ENCODE measurements at places on chromosomes 16 and 17.
A peak's percentile ranks its signal among the peaks of the same experiment; 100 is the strongest.

GRCh38 chr17:7217113-7217987 is 2.3 kb downstream of the DLG4 start:
- no peak for DNase-seq

DNA sequence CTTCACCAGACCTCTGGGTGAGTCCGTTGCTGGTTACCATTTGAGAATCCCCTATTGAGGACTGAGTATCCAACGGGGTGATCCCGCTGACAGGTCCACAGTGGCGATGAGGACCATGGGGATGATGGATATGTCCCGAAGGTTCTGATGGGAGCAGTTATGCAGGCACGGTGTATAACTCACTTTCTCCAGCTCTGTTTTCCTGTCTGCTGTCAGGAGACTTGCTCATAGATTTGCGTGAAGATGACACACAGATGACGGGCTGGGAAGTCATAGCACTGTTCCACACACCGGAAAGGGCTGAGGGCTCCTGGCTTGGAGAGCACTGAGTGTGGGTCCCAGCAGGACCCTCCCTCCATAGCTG is 22.2 kb upstream of the ADCY7 start:
- DNase-seq: no peak

GRCh38 chr16:55133654-55134053 is 190.3 kb upstream of the IRX6 start:
- DNase-seq: no peak

- peak; percentile 33 for DNase-seq
Observed at GRCh38 chr16:50152807-50153595, at the start of gene TENT4B. TSS of gene TENT4B (plus strand) at chr16:50153306. CDS start at chr16:50153622, 316 bp downstream.

Measured in NCI-H187 (cell line).